ENCODE measurements at places on chromosomes 2 and 18.

- DNase-seq: no peak
These were observed 29.6 kb downstream of the NEMP2 start for GRCh38 chr2:190504912-190505311.

- no peak for DNase-seq
These were observed 267.2 kb downstream of the HRH4 start for GRCh38 chr18:24727685-24728084.

- no peak for DNase-seq
These were observed 5.4 kb downstream of the MRO start for GRCh38 chr18:50814395-50814794.

- no peak for DNase-seq
These were observed 6.1 kb upstream of the ST6GAL2 start for GRCh38 chr2:106892048-106892447.

GRCh38 chr2:190408538-190409271 lies 550 bp downstream of the MFSD6 start:
- DNase-seq: peak; percentile 3

DNA sequence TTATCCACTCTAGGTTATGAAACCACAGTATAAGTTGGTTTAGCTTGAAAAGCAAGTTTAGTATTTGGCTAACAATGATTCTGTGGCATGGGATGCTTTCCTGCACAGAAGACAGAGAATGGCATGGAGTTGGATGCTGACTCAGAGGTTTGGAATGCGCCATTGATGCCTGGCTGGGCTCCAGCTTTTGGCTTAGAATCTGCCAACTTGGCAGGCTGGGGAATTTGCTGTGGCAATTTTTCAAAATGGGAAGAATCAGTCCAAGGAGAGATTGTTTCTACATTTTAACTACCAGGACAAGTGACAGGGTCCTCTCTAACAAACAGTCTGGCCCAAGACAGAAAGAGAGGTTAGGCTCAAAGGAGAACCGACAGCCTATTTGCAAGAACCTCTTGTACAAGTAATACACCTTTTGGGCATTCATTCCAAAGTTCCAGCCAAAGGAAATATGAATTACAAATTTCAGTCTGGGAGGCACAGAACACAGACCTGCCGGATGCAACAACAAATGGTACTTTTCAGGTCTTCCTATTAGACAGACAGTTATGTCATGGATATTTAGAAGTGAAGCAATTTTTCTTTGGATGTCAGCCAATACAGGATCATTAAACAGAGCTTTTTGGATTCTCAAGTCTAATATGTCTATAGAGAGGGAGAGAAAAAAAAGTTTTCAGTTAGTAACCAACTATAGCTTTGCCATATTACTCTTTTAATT lies 1027.7 kb downstream of the TMEM182 start:
- peak; percentile 52 for DNase-seq

- DNase-seq: peak; percentile 2
These were observed 100.6 kb downstream of the UPP2 start for GRCh38 chr2:158202161-158202815.

GRCh38 chr2:166572937-166573336 lies 78.9 kb upstream of the SCN7A start:
- no peak for DNase-seq

DNA sequence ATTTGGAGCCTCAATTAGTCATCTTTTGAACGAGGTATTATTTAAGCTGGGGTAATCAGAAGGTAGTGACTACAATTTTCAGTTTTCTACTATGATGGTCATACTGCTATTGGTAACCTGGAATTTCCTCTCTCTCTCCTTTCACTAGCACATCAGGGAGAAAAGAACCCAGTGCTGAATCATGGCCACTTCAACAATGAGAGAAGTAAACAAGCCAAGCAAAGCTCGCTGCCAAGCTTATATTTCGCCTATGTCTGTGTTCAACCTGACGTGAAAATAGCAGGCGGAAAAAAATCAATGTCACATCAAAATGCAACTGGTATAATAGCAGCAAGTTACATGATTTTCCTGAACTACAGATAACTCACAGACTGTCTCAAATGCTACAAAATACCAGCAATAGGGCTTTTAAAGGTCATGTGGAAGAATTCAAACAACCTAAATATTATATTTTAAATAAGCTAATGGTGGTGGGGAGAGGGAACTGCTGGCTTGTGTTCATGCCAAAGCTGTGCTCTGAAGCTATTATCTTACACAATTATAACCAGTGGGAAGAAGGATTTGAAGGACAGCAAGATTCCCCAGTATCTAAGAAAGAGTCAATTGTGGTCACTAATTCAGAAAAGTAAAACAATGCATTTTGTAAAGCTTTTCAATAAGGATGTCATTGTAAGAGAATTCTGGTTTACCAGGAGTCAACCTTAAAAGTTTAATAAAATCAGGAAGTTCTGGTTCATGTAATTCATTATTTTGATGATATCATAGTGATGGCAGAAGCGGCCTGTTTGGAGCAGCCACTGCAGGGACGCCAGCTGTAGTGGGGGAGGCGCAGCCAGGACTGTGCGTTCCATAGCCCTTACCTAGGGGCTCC lies 38.0 kb downstream of the RNF152 start:
- DNase-seq: peak; percentile 26

DNA sequence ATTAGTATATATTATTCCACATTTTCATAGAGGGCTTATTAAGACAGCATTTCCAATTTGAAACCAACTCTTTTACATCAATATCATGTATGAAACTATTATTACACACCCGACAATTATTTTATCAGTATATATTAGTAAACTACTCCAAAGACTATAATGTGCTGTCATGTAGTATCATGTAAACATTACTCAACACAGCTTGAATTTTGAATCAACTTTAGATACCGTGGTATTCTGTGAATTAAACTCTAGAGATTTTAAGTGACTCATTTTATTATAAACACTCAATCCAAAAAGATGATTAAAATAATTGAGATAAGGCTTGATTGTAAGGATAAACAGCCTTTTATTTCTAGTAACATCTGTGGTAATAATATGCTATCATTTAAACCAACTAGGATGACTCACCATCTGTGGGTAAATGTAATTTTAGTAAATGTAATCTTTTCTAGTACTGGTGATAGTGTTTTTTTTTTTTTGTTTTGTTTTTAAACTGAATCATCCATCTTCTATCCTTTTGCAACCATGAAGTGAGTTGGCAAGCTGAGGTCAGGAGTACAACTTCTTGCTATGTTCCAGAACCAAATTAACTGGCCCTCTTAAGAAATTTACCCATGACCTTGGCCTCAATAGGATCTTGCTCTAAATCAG lies 144.3 kb upstream of the SMAD7 start:
- peak; percentile 81 for DNase-seq

GRCh38 chr2:40292291-40292690 lies 159.6 kb downstream of the SLC8A1 start:
- no peak for DNase-seq

GRCh38 chr18:58468191-58468590 lies 160.7 kb downstream of the ALPK2 start:
- DNase-seq: no peak

DNA sequence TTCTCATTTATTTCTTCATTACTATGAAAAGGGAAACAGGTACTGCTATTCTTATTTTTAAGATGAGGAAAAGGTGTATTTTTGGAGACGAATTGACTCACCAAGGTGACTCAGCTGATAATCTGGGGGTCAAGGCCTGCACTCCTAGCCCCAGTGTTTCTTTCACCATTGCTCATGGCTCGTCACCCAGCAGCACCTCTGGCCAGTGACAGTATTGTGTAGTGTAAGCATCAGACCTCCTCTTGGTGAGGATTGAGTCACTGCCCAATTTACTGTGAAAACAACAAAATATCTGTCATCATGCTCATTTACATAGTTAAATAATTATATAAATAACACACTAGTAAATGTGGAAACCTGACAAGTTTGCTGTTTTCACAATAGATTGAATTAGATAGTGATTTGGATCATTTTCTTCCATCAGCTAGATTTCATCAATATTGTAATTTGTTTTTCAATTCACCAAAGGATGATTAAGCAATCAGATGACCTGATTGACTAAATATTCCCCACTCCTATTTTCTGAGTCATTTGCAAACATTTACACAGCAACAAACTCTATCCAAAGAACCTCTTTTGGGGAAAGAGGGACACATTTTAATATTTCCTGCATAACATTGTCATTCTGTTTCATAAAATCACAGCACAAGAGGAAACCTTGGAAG lies 492.8 kb upstream of the RAB12 start:
- DNase-seq: peak; percentile 38

- no peak for DNase-seq
These were observed 59.1 kb downstream of the ARL4C start for GRCh38 chr2:234437642-234438304.

GRCh38 chr2:42764096-42764495 lies at the start of gene OXER1:
Gene OXER1 (minus strand): TSS chr2:42764135. CDS start chr2:42764062, 73 bp downstream.
- DNase-seq: no peak

DNA sequence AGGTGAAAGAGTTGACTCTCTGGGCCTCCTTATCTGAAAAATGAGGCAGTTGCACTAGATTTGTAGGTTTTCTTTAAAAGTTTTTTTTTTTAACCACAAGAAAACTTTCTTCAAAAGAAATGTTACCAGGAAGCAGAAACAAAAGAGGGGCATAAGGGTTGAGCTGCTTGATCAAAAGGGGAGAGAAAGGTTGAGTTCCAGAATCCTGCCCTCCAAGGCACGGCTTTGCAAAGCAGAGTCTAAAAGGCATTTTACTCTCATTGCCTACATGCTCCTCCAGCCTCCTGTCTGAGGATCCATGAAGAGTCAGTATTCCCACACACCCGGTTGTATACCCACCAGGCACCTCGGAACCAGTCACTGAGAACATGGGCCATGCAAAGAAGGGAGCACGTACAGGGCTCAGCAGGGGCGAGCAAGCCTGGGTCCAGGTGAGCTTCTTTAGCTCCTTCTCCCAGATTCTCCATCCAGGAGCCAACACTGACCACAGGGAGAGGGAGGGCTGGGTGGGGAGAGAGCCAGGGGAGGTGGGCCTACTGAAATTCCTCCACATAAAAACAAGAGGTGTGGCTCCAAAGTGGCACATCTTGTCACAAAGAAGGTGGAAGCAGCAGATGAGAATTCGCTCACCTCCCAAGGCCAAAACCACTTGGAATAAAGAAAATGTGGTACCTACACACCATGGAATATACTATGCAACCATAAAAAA lies 116.0 kb upstream of the EPC2 start:
- DNase-seq: no peak

DNA sequence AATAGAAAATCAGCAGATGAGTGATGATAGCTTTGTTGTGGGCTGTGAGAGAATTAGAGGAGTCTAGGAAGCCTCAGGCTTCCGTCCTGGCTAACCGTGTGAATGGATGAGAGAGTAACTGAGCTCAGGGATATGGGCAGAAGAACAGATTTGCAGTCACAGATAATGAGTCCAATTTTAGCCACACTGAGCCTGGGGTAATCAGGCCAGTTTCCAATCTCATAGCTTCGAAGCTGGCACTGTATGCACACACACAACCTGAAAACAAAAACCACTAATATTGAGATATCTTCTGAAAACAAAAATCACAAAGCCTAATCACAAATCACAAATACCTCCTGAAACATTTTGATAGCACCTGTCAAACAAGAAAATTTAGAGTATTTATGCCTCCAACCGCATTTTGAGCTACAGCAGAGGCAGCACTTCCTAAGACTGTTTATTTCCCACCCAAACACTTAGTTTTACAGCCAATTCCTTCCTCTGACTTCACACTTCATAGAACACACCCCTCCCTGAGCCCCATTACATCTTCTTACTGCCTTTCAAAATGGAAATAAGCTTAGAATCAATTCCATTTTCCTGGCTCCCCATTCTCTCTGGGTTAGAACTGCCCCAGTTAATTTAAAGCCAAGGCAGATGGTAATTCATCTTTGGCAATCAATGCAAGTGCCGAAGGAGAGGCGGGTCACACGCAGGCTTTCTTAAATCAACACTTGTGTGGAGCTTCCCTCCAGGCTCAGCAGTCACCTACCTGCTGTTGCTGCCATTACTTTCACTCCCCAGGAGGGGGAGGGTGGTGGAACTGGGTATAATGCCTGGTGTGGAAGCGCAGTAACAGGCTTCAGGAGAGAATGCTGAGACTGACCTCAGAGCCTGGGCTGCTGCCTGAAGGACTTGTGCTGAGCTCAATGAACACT lies 18.9 kb downstream of the TTR start:
- no peak for DNase-seq

- peak; percentile 97 for DNase-seq
These were observed 47.5 kb upstream of the PXDN start for GRCh38 chr2:1791685-1792435.

DNA sequence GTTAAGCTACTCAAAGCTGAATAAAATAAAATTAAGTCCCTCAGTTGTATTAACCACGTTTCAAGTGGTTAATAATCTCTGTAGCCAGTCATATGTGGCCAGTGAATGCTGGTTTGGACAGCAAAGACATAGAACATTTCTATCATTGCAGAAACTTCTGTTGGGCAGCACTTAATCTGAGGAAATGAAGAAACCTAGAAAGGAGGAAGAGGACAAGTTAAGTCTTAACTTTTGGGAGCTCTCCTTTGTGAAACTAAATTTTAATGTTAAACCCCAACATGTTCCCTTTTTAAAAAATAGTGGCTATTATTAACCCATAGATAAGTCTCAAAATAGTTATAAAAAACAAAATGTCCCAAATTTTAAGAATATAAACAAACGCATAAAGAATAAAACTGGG lies 421.3 kb downstream of the ARHGAP15 start:
- no peak for DNase-seq

DNA sequence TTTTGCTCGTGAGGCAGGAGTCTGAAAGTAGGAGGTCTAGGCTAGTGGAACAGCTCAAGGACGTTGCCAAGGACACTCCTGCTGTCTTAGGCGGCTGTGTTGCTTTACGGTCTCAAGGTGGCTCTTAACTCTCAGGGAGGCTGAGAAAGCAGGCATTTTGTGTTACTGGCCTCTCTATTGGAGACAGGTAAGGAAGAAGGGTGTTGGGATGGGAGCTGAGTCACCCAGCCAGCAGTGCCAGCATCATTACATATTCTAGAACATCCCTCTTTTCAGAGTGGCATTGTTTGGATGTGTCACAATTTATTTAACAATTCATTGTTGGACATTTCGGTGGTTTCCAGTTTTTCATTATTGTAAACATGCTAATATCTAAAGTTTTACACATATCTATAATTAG lies 30.8 kb upstream of the TMEM214 start:
- no peak for DNase-seq

GRCh38 chr2:38615237-38615636 lies 12.5 kb upstream of the HNRNPLL start:
- DNase-seq: peak; percentile 28

GRCh38 chr2:50791271-50791670 lies 240.7 kb downstream of the NRXN1 start:
- DNase-seq: no peak

- peak; percentile 40 for DNase-seq
These were observed 47.5 kb upstream of the HNRNPA3 start for GRCh38 chr2:177165061-177165583.

DNA sequence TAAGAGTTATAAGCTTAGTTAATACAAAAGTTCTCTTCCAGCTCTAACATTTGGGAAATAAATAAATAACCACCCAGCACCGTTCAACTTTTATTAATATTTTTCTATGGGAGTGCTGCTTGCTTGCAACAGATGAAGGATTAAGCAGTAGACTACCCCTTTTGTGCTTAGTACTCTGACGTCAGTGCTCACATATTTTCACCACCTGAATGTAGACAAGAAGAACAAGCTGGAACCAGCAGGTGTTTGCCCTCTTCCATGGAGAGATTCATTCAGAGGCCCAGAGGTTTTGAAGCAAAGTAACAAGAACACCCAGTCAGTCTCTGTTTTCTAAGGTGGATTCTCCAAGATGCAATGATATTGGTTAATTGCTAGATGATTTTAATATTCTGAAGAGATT lies 307.1 kb upstream of the PIK3C3 start:
- no peak for DNase-seq

Measured in fibroblast of skin of right quadriceps (primary cell).